ACHN (cell line): ENCODE measurements at places on chromosomes 7 and 10.

DNA sequence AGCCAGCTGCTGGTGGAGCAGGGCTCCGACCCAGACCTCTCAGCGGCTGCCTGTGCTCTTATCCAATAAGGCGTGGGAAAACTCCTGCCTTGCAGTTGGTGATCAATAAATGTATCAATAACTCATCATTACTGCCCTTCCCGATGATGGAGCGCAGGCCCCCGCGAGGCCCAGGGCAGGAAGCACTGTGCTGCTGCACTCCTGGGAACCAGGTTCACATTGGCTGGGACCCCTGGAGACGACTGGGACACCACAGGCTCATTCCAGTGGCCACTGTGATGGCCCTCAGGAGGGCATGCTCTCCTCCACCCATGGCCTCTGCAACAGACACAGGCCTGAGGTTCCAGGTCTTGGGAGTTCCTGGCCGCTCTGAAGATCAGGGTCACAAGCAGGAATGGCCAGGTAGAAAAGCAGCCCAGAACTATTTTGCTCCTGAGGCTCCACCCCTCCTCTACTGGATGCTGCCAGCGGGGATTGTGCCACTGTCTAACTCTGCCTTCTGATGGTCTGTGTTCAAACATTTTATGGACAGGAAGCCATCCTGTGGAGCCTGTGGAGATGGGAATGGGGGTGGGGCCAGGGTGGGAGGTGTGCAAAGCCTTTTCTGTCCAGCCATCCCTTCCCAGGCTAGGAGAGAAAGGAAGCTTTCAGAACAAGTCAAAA lies 287.4 kb upstream of the ZMIZ1 start:
- no peak for DNase-seq

- no peak for DNase-seq
These were observed 733.1 kb downstream of the PARD3 start for GRCh38 chr10:34081948-34082347.

DNA sequence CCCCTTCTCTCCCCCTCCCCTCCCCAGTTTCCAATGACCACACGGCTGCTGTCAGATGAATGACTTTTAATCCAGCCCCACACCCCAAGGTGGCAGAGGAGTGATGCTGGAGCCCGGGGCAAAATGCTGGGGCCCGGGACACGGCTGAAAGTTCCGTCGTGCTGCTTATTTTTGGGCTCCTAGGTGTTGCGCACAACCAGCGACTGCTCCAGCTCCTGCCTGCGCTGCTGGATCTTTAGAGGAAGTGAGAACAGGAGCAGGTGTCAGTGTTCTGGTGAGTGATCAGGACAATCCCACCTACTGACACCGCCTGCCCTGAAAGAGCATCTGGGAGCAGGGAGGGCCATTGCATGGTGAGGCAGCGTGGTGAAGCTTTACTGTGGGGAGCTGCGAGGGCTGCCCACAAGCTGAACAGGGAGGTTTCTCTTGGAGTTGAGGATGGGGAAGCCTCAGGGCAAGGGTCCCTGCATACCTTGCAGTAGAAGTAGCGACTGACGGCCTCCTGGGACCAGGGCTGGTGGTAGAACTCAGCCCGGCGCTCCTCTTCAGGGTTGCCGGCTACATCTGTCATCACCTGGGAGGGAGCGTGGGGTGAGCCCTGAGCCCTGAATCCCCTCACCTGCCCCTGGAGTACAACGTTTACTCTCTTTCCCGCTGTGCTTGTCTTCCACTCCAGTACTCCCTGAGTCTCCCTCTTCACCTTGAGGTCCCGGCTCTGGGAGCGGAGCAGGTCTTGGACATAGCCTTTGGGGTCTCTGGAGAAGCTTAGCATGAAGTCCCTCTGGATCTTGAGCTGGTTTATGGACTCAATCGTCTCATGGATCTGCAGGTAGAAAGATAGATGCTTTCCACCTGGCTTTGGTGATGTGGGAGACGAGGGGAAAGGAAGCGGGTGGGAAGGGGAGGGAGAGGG lies 6.9 kb downstream of the CHPF2 start:
- no peak for DNase-seq

DNA sequence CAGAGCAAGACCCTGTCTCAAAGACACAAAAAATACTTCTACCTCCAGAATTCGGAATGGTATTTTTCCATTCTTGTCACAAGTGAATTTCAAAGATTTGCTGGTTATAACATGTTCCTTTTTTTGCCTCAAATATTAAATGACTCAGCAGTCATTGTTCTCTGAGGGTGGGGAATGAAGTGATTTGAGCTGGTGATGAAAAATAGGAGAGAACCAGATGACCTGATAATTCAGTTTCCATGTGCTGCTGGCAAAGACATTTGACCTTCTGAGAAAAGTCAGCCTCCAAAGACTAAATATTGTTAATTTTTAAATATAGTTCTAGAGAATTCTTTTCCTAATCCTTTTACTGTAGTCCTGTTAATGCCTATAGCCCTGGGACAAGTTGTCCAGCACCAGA lies 78.9 kb downstream of the CACNB2 start:
- DNase-seq, result no peak

DNA sequence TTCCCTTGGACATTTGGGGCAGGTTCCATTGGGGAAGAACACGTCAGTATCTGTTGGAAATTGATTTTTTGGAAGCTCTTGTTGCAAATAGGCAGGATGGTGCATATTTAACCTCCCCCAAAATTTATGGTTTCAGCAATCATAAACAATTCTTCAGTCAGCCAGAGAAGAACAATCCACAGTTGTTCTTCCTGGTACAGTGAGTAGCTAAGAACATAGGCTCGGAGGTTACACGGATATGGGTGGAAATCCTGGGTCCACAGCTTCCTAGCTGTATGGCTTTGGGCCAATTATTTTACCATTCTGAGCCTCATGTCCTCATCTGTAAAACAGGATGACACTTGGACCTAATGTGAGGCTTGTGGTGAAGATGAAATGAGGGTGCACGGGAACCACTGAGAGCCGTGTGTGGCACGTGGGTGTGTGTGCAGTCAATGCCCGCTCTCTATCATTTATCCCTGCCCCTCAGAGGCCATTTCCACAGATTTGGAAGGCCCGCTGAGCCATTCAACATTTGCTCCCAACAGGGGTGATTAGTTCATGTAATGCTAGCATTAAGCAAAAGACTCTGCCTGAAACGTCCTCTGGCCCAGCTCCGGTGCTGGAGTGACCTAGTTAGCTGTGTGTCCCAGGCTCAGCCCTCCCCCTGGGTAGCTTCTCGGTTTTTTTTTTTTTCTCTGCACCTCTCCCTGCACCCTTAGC lies 9.7 kb downstream of the CAMK1D start:
- no peak for DNase-seq

GRCh38 chr7:128161466-128162125 lies 79.5 kb upstream of the LEP start:
- DNase-seq, result no peak

DNA sequence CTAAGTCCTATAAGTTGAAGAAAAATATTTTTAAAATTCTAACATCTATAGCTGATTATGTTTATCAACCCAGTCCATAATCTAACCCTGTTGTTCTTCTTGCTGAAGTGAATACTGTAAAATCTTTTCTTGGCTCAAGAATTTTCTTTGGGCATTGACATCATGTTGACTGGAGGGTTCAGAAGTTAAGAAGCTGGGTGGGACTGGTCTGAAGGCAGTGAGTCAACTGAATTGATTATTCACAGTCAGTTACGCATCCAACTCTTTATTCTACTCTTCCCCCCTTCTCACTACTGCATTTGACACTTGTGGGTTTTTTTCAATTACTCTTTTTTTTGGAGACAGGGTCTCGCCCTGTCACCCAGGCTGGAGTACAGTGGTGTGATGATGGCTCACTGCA lies 31.0 kb downstream of the DENND2A start:
- no peak for DNase-seq

DNA sequence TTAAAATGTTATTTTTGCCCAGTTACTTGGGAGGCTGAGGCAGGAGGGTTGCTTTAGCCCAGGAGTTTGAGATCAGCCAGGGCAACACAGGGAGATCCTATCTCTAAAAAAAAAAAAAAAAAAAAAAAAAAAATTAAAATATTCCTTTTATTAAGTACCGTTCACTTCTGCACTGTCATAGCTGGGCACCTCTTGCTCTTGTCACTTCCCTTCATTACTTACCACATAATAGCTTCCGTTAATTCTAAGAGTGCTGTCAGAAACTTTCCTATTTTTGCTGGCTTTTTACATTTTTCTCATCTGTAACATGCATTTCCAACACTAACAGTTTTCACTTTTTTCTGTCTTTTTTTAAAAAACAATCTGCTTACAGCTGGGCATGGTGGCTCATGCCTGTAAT lies 132.9 kb downstream of the PIP4K2A start:
- no peak for DNase-seq

DNA sequence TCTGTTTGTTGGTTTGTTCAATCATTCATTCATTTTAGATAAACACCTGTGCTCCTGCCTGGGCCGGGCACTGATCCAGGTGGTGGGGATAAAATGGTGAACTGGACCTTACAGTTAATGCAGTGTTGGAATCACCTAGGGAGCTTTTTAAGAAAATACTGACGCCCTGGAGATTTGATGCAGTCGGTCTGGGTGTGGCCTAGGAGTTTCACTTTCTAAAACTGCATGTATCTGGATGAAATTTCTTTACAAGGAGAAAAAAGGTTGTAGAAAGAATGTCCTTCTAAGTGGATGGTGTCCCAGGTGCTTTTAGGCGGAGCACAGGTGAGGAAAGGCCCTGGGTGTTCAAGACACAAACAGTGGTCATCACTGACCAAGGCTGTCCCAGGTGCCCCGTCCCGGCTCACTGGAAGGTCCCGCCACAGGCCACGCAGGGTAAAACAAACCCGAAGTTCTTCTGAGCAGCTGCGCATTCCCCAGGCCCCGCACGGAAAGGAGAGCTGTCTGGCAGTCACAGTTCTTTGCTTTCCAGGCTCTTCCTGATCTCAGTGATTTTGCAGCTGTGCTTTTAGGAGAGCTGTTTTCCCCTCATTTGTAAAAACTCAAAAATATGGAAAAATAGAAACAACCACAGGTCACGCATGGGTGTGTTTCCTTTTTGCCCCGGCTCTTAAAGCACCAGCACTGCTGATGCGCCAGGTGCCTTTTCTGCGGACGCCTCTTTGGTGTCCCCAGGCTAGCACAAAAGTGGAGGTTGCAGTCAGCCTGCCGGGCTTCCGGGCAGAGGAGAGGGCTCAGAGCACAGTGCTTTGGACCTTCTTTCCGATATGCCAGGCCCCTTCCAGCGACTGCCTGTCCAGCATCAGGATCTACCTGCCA lies 161.9 kb downstream of the GRK5 start:
- DNase-seq, result no peak

GRCh38 chr7:157889480-157889879 lies 552.7 kb downstream of the DNAJB6 start:
- DNase-seq, result no peak

DNA sequence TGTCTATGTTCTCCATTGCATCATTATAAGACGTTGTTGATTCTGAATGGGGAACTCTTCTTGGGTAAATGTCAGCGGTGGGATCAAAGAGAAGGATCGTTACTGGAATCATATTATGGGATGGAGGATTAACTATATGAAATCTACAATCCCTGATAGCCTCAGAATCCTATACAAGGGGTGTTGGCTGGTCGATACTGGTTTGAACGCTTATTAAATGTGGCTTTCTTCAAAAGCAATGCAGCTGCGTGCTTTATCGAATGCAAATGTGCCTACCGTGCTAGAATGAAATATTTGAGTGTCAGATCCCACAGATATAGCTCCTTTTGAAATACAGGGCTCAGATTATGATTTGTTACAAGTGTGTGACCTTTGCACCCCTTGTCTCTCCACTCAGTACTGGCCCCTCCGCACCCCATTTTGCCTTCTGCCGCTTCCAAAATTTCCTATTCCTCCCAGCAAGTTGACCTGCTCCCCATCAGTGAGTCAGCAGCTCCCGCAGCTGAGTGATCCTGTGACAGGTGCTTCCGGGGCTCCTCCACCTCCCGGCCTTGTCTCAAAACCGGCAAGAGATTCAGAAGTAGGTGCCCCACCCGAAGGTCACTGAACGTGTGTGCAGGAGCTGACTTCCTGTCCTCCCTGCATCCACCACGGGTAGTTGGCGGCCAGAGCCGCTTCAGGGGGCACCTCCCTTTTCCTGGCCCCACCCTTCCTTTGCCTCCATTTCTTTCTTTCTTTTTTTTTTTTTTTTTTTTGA lies 76.6 kb downstream of the PTPRE start:
- no peak for DNase-seq

- no peak for DNase-seq
These were observed 62.8 kb upstream of the FAM20C start for GRCh38 chr7:129366-130221.

- no peak for DNase-seq
These were observed 2.9 kb downstream of the LRGUK start for GRCh38 chr7:134129856-134130523.

DNA sequence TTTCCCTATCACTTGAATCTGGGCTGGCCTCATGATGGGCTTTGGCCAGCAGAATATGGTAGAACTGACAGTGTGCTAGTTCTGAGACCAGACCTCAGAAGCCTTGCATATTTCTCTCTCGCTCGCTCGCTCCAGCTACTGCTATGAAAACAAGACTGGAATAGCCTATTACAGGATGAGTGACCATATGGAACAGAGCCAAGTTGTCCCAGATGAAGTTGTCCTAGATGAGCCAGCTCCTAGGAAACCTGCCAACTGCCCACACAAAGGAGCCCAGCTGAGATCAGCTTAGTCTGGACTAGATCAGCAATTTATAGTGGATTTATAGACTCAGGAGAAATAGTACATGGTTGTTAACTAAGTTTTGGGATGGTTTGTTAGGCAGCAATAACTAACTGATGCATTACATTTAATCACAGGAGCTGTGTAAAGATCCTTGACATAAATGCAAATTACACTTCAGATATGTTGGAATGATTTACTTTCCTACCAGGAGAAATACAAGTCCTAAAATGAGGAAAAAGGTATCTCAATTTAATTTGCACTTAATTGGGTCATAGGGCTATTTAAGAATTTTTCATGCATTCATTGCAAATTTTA lies 6.8 kb upstream of the HECW1 start:
- DNase-seq, result no peak

DNA sequence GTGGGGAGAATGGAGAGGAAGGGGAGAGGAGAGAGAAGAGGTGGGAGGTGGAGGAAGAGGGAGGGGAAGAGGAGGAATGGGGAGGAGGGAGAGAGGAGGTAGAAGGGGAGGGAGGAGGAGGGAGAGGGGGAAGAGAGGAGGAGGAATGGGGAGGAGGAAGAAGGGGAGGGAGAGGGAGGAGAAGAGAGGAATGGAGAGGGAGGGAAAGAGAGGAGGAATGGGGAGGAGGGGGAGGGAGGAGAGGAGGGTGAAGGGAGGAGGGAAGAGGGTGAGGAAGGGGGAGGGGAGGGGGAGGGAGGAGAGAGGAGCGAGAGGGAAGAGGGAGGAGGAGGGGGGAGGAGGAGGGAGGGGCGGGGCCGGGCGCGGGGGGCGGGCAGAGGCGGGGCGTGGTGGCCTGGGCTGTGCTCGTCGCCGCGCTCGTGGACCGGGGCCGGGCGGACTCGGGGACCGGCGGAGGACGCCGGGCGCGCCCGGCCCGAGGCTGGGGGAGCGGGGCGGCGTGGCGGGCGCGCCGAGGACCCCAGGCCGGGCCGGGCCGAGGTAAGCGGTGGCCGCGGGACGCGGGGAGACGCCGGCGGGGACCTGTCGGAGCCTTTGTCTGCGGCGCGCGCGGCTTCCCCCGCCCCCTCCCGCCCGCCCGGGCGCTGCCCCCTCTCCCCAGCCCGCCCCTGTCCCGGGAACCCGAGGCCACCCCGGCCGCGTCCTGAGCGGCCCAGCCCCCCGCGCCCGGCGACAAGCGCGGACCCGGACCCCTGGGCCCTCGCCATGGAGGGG lies at the start of gene SLC29A4:
SLC29A4 (plus strand) TSS at position 401 of the 774 bp plus-strand sequence. CDS start 4,874 bp downstream, outside the sequence.
- no peak for DNase-seq
